ENCODE measurements at places on chromosomes 12 and 14.

DNA sequence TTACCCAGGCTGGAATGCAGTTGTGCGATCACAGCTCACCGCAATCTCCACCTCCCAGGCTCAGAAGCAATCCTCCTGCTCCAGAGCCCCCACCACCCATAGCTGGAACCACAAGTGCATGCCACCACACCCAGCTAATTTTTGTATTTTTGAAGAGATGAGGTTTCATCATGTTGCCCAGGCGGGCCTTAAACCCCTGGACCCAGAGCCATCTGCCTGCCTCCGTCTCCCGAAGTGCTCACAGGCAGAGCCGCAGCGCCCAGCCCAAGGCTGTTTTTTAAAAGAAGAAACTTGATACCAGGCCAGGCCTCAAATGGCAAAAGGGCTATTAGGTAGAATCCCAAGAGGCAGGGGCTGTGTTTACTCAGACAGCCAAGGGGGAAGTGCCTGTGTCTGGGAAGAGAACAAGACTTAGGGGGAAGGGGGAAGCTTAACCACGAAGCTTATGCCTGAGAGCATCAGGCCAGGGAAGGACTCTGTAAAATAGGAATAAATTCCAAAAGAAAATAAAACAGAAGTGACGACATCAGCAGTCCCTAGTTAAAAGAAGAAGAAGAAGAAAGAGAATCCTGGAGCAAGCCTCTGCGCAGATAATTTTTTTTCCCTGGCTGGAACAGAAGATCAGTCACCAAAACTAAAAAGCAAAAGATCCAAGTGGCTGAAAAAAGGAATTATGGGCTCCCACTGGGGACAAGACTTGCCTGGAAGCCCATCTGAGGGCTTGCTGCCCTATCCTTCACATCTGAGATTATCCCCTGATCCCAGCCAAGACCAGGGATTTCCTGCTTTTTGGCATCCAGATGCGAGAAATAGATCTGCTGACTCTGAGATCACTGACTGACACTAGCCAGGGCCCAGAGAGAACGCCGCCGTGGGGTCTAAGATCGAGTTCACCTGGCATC, 170.5 kb downstream of the NDUFA12 start:
- DNase-seq: peak; percentile 24

DNA sequence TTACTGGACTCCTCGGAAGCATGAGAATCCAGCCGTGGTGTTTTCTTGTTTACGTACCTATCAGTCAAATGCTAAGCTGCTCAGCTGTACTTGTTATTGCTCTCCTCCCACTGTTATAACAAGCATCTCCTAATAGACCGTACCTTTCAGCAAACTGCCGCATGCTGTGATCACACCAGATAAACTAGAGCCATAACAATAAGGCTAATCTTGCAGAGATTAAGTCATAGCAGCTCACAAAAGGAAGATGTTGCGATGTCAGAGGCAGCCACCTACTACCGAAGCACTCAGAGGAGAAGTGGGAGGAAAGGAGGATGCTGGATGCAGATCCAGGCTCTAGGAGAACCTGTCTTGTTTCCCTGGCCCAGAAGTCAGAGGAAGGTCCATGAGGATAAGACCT, 196.0 kb downstream of the GALC start:
- no peak for DNase-seq

DNA sequence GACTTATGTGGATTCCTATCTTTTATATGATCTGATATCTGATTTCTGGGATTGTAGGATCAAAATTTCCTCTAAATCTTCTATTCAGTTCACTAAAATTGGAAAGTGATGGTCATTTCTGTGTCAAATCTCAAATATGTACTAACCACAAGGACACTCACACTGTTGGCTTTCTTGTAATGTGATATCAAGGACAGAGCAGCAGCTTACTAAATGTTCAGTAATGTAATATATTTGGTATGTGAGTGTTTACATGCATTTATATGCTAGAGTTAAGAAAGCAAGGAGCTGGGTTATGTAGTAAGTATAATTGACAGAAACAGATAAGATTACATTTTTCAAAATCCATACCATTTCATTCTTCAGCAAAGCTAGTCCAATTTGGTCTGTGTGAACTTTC, 16.5 kb downstream of the PUS7L start:
- DNase-seq: no peak

DNA sequence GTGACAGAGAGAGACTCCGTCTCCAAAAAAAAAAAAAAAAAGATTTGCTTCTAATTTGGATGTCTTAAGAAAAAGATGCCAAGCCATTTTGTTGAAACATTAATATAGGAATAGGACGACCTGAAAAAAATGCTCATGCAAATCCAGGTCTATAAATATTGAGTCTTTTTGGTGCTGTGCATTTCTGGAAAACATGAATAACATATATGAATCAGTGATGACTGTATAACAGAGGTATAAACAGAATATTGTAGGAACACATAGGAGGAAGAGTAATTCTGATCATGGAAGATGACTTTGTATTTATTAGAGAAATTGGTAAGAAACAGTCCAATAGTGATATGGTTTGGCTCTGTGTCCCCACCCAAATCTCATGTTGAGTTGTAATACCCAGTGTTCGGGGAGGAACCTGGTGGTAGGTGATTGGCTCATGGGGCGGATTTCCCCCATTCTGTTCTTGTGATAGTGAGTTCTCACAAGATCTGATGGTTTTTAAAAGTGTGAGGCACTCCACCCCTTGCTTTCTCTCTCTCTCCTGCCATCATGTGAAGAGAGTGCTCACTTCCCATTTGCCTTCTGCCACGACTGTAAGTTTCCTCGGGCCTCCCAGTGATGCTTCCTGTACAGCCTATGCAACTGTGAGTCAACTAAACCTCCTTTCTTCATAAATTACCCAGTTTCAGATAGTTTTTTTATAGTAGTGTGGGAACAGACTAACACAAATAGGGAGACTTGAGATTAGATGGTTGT, 3.0 kb upstream of the SRSF5 start:
- peak; percentile 66 for DNase-seq

DNA sequence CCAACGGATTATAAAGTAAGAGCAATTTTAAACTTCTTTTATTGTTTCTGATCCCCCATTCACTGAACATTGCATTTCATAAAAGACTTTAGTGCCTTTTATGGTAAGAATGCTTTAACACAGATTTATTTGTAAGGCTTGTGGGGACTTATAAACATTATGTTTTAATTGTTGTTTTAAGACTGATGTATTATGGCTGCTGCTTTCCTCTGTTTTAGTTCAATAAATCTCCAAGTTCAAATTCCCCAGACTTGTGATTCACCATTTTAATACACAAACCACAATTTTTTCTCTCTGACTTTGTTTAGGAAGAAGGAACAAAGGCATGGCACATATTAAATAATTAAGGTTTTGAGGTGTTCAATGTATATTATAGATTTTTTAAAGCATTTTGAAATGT, 753.3 kb downstream of the SLC6A15 start:
- no peak for DNase-seq

DNA sequence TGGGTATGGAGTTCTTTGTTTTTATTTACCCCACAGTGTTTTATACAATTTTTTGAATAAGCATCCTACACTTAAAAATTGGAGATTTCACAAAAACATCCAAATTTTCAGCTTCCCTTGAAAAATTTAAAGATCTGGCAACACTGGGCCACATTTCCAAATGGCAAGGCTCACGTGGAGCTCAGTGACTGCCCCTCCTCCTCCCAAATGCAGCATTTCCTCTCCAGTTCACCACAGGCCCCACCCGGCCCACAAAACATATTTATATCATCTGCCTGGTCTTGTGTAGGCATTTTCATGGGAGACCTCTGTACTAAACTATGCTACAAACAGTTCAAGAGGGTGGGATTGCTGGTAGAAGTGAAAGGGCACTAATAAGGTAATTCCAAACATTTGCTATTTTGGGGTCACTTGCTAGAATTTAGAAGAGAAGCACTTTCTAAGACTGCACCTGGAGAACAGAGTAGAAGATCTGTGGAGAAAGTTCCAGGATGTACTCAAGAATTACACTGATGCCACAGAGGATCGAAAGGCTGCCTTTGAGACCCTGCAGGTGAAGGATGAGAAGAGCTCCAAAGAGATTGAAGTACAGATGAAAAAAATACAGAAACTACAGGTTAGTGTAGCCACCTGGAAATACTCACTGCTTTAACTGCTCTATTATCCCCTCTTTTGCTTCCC, 7.3 kb downstream of the FKBP11 start:
- DNase-seq: no peak

- no peak for DNase-seq
Measured at GRCh38 chr12:119446459-119446858, 111.9 kb downstream of the CCDC60 start.

DNA sequence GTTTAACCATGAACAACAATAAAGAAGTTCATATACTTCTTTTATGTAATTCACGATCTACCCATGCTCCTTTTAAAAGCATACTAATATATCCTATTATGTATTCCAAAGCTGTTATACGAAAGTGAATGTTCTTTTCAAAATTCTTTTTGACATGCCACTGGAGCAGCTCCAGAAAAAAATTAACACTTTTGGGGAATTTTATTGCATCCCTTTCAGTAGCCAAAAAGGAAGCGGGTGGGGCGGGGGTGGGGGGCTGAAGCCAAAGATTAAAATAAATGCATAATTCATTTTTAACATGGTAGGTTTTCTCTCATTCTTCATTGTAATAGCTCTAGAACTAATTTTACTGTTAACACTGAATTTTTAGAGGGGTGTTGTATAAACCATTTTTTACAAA, 123.0 kb downstream of the ANKS1B start:
- no peak for DNase-seq

DNA sequence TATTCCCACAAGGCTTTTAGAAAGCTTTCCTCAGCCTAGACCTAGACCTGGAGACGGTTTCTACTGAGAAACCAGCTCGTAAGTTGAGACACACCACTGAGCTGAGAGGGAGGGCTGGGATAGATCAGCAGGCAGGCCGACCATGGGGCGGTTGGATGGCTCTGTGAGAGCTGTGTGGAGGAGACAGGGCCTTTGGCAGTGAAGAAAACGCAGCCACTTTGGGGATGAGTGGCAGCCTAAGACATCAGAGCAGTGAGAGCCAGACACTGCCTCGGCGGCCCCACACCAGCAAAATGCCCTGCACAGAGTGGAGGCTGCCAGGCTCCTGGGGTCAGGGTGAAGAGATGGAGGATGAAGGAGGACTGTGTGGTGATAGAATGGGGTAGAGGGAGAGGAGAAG, 46.0 kb downstream of the CACNA2D4 start:
- DNase-seq: no peak

- DNase-seq: peak; percentile 51
Measured at GRCh38 chr14:70934502-70935134, 27.4 kb downstream of the PCNX1 start.

GRCh38 chr14:92988786-92989755, 66.1 kb downstream of the CHGA start:
- no peak for DNase-seq

GRCh38 chr14:55336162-55336561, 64.9 kb downstream of the FBXO34 start:
- peak; percentile 32 for DNase-seq

DNA sequence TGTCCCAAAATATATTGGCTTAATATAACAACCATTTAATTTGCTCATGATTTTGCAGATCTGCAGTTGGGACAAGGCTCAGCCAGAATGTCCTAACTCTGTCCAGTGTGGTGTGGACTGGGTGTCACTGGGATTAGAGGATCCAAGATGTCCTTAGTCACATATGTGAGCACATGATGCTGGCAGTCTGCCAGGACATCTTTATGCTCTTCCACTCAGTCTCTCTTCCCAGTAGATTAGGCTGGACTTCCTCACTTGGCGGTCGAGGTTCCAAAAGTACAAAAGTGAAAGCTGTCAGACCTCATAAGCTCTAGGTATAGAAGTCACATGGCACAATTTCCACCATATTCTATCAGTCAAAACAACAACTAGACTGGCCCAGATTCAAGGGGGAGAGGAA, 167.9 kb upstream of the NTF3 start:
- no peak for DNase-seq

DNA sequence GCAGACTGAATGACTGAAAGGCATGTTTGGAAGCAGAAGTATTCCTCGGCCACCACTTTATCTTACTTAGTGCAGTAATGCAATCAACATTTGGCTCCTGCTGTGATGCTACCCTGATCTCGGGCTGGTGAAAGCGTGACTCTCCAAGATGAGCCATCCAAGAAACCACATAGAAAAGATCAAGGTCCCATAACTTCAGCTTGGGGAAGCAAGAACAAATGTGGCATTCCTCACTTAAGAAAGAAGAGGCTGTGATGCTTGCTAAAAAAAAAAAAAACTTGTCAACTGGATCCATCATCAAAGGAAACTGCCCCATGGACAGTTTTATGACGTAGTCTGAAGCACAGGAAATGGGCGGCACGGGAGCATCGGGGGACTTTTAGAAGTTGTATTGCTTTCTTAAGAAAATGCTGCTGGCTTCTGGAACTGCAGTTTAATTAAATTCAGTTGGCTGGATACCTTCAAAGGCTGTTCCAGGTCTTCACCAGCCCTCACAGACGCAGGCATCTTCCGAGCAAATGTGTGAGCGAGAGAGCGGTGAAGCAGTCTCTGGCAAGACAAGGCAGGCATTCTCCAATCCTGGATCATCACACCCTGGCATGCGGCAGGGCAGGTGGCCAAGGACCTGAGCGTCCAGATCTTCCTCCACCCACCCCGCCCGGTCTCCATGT, 38.2 kb upstream of the MAP1LC3B2 start:
- peak; percentile 49 for DNase-seq

DNA sequence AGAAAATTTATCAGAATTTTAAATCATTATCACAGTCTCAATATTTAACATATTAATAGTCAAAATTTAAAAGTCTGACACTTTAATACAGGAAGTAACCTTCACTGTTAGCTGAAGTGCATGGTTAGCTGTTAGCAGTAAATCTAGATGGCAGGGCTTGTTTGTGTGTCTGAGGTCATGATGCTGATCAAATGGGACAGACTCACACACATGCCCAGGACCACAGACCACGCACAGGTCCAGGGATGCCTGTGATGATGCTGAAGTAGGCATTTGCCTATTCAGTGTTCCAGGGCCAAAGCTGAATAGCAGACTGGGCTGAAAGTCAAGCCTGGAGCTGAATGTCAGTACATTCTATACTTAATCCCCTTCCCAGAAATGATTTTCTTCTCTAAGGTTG, 20.5 kb downstream of the FNTB start:
- no peak for DNase-seq
